Smooth muscle cell of bladder (primary cell): ENCODE measurements at places on chromosomes 3 and 15. TPM values are rescaled to one million over a fixed set of nuclear protein-coding genes. Genes with fewer than 3 reads are reported as not detected.

The A4GNT gene
- total RNA-seq: not detected in 2 replicates

The ARL14 gene
- not detected in 2 replicates for total RNA-seq

The TNIK gene
- total RNA-seq: 14.9 and 30.2 TPM in 2 replicates

The KNG1 gene
- not detected in 2 replicates for total RNA-seq

The CIDEC gene
- 0.14 and 0.18 TPM in 2 replicates for total RNA-seq

The PLAAT1 gene
- 0.18 TPM in 1 of 2 replicates, not detected in the other for total RNA-seq

The CPN2 gene
- not detected in 2 replicates for total RNA-seq

The CHRNB4 gene
- total RNA-seq: not detected in 2 replicates

The DISP2 gene
- under 0.01 and 0.09 TPM in 2 replicates for total RNA-seq

The EPHB3 gene
- 3.7 and 7.0 TPM in 2 replicates for total RNA-seq

The TMCO5A gene
- not detected in 2 replicates for total RNA-seq

The SLC12A1 gene
- total RNA-seq: not detected in 2 replicates

The FANCI gene
- 5.2 and 8.7 TPM in 2 replicates for total RNA-seq

The RBPMS2 gene
- 0.14 TPM in 1 of 2 replicates, not detected in the other for total RNA-seq

The ACTL6A gene
- total RNA-seq: 36.7 and 40.4 TPM in 2 replicates

The CCDC13 gene
- 0.74 and 1.1 TPM in 2 replicates for total RNA-seq
